T-cell (primary cell): ENCODE measurements at places on chromosomes 3 and 15.

- DNase-seq = no peak
- H3K27me3 ChIP-seq = no peaks in the 10 kb centered on the region
- H3K36me3 ChIP-seq = no peaks in the 10 kb centered on the region
- H3K4me3 ChIP-seq = no peak overlapping the region
- H3K4me1 ChIP-seq = no peaks in the 10 kb centered on the region
Observed at GRCh38 chr3:4060064-4060463, 243.1 kb upstream of the SETMAR start.

GRCh38 chr3:86257955-86258641, 732.9 kb downstream of the VGLL3 start:
- H3K27ac ChIP-seq = no peak overlapping the region
- no peaks in the 10 kb centered on the region for H3K4me1 ChIP-seq
- DNase-seq = no peak
- no peaks in the 10 kb centered on the region for H3K36me3 ChIP-seq
- H3K27me3 ChIP-seq = no peaks in the 10 kb centered on the region

DNA sequence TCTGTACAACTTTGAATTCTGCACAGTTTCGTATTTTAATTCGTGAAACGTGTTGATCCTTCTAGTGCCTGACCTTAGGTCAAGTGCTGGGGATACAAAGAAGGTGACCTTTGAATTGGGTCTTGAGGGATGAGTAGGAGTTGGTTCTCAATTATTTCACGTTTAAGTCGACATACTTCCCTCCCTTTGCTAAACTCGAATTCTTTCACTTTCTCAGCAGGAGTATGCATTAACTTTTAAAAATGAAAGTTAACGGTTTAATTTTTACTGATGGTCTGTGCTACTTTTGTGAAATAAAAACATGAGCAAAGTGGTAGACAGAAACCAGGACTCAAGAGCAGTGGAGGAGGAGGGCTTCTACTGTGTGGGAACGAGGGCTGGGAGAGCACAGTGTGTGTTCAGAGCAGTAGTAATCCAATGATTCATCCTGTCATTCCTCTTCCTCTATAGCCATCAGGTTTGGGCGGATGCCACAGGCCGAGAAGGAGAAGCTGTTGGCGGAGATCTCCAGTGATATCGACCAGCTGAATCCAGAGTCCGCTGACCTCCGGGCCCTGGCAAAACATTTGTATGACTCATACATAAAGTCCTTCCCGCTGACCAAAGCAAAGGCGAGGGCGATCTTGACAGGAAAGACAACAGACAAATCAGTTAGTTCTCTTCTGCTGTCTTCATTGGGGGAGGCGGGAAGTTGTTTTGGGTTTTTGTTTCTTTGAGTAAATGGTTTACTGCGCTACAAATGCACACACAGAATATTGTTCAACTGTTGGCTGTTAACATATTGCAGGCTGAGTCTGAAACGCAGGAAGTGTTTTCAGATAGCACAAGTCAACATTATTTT, 78.6 kb upstream of the TSEN2 start:
- H3K27me3 ChIP-seq = no peaks in the 10 kb centered on the region
- no peak overlapping the region for H3K4me3 ChIP-seq
- H3K27ac ChIP-seq = no peak overlapping the region
- no peak for DNase-seq

- H3K4me1 ChIP-seq = peaks cover 11% of the 10 kb centered on the region
- H3K4me3 ChIP-seq = no peak overlapping the region
- no peaks in the 10 kb centered on the region for H3K36me3 ChIP-seq
- no peaks in the 10 kb centered on the region for H3K27me3 ChIP-seq
- no peak overlapping the region for H3K27ac ChIP-seq
Observed at GRCh38 chr3:46485779-46486175, 12.0 kb upstream of the RTP3 start.

GRCh38 chr3:100796556-100796955, 87.3 kb downstream of the TFG start:
- no peak for DNase-seq
- H3K36me3 ChIP-seq = no peaks in the 10 kb centered on the region
- H3K4me3 ChIP-seq = no peak overlapping the region
- H3K27ac ChIP-seq = no peak overlapping the region
- H3K27me3 ChIP-seq = no peaks in the 10 kb centered on the region
- H3K4me1 ChIP-seq = no peaks in the 10 kb centered on the region
